ENCODE measurements at places on chromosomes 7 and 10. TPM values are rescaled to one million over a fixed set of nuclear protein-coding genes. Genes with fewer than 3 reads are reported as not detected.

The KAZALD1 gene
- total RNA-seq: 18.9 TPM

The HELLS gene
- 11.7 TPM for total RNA-seq

The C10orf53 gene
- not detected for total RNA-seq

The AZGP1 gene
- not detected for total RNA-seq

The AEBP1 gene
- total RNA-seq: 242 TPM

DNA sequence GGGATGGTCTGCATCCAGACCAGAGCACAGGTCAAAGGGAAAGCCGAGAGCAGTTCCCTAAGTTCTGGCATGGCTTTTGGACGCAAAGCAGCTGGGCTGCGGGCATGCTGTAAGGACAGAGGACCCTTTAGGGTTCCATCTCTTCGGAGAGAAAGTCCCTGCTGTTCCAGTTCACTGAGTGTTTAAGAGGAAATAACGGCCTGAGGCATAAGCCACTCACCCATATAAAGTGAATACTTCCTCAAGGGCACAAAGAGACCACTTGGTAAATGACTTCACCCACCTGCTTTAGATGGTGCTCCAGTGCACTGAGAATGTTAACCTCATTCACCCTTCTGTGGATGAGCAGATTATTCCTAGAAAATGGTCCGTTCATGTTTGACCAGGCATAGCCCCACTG, 586.7 kb upstream of the GALNT17 start:
- H3K27ac ChIP-seq: no peak overlapping the region
- H3K4me3 ChIP-seq: no peak overlapping the region
- no peak for DNase-seq
- peaks cover 13% of the 10 kb centered on the region for H3K4me1 ChIP-seq
- no peaks in the 10 kb centered on the region for H3K36me3 ChIP-seq

DNA sequence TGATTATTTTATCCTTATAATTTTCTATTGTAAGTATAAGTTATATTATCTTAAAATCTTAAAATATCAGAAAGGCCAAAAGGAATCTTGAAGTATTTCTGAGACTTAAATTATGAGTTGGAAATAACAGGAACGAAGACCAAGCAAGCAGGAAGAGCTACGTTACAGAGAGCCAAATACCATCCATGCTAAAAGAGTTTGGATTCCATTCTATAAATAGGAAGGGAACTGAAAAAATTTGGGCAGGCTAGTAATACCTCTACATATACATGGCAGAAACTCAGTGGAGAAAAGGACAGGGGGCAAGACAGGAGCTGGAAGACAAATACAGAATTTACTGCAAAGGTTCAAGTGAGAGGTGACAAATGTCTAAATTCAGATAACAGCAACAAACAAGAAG, 16.7 kb downstream of the ITGB1 start:
- H3K4me3 ChIP-seq: no peak overlapping the region
- H3K27me3 ChIP-seq: no peaks in the 10 kb centered on the region
- peaks cover 2% of the 10 kb centered on the region for H3K36me3 ChIP-seq
- no peak for DNase-seq

- DNase-seq: no peak
- H3K27me3 ChIP-seq: no peaks in the 10 kb centered on the region
- H3K36me3 ChIP-seq: no peaks in the 10 kb centered on the region
- peak overlapping the region; percentile 57 for H3K27ac ChIP-seq
These were observed 236.3 kb downstream of the SDK1 start for GRCh38 chr7:3537210-3537875.

DNA sequence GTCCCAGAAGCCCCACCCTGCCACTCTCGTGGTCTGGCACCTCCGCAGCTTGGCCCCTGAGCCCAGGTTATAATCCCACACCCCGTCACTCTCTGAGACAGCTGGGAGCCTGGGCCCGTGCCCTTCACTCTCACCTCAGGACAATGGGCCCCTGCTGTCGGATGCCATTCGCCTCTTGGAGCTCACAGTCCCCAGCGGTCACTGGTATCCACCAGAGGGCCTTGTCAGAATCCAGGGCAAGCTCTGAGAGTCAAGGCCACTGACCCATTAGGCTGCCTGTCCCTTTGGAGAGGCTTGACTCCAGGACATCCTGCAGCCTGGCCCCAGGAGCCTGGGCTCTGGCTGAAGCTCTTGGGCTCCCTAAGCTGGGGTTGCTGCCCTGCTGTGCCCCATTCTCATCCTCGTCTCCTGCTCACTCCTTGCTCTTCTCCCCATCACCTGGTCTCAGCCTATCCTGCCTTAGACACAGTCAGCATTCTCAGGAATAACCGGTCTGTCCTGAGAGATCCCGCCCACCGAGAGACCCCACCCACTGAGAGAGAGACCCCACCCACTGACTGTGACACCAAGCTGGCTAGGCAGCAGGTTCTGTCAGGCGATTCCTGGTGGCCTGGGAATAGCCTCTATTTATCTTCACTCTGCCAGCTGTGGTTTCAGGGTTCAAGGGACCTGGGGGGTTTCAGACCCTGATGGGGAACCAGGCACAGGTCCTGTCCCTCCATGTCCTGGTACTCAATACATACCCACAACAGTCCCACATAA, 27.7 kb downstream of the CPXM2 start:
- no peaks in the 10 kb centered on the region for H3K4me1 ChIP-seq
- H3K36me3 ChIP-seq: no peaks in the 10 kb centered on the region
- no peak overlapping the region for H3K4me3 ChIP-seq
- H3K27ac ChIP-seq: no peak overlapping the region
- peaks cover 16% of the 10 kb centered on the region for H3K27me3 ChIP-seq

Measured in chondrocyte (in vitro differentiated cells).